Omental fat pad (tissue), 4 donors: ENCODE measurements at places on chromosomes 13 and 19.

- no peak for DNase-seq
Observed at GRCh38 chr13:25300861-25301346, 521 bp upstream of the NUP58 start.

DNA sequence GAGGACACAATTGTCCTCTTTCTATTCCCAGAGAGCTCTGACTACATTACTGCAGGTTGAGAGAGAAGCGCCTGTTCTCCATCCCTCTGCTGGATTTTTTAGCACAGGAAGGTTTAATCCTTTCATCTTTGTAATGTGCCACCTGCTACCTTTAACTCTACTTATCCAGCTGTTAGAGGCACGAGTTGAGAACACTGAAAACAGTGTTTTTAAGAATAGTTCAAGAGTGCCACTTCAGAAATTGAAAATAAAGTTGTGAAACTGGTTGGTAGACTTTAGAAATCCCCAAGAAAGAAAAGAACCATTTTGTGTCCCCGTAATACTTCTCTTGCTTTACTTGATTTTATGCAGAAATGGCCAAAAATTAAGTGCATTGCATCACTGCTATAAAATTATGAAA lies 20.6 kb downstream of the FREM2 start:
- no peak for DNase-seq

GRCh38 chr13:23949200-23949599 lies 51.9 kb upstream of the C1QTNF9B start:
- no peak for DNase-seq

DNA sequence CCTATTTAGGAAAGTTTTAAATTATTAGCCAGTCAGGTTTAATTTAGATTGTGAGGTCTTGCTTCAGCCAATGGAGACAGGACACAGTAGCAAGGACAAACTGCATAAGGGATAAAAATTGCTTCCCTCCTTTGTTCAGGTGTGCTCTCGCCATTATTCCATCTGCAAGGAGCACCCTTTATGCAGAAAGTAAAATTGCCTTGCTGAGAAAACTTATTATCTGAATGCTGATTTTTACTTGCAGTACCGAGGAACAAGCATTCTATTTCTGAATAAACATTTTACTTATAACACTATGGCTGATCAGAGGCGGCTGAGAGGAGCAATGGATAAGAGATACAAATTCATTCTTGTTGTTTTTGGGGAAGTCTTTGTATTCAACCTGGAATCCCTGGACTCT lies 8.0 kb downstream of the CYP4F22 start:
- DNase-seq, result no peak

GRCh38 chr19:55092423-55093318 lies 17.0 kb downstream of the EPS8L1 start:
- no peak for DNase-seq

GRCh38 chr13:21785990-21786389 lies 115.1 kb downstream of the FGF9 start:
- no peak for DNase-seq

DNA sequence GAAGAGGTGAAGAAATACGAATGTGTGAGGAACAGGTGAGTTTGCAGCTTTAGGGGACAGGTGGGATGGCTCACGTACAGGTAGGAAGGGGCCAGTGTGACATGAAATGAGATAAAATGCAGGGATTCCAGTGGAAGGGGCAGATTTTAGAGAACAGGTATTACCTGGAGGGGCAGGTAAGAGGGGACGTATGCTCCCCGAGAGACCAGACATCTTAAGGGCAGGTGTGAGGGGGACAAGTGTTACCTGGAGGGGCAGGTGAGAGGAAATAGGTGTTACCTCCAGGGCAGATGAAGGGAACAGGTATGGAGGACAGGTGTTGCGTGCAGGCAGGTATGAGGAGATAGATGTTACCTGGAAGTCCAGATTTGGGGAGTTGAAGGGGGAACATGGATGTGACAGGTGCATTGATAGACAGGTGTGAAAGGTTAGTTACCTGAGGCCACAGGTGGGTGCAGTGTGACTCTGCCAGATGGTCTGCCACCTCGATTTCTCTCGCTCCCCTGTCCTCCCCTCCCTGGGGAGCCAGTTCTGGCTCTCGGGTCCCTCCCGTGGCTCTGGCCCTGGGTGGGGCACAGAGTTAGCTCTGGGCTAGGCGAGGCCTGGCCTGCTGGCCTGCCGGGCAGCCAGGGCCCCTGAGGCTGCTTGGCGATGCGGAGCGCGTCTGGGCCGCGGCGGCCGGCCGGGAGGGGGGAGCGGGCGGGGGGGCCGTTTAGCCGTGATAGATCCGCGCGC lies 2.1 kb downstream of the ERFL start:
- DNase-seq, result no peak

- DNase-seq, result no peak
Observed at GRCh38 chr13:21583478-21583877, 20.5 kb downstream of the MICU2 start.

DNA sequence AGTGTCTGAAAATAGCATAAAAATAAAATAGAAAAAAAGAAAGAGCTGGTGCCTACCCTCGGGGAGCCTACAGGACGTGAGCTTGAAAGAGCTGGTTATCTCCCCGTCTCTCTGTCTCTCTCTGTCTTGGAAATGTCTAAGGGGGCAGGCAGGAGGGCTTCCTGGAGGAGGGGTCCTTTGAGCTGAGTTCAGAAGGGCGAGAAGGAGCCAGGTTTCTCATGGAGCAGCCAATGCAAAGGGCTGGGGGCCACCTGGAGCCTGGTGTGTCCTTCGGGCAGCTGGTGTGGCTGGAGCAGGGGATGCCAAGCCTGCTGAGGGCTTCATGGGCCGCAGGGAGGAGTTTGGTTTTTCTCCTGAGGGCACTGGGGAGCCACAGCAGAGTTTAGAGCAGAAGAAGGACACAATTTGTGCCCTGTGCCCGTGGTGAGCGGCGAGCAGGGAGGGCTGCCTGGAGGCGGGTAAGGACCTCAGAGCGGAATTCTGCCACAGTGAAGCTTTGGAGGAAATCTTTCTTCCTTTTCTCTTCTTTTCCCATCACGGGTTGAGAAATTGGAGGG lies 38.7 kb downstream of the EFNA2 start:
- DNase-seq, result no peak

GRCh38 chr13:56187331-56187730 lies 953.4 kb upstream of the PRR20A start:
- DNase-seq, result no peak

DNA sequence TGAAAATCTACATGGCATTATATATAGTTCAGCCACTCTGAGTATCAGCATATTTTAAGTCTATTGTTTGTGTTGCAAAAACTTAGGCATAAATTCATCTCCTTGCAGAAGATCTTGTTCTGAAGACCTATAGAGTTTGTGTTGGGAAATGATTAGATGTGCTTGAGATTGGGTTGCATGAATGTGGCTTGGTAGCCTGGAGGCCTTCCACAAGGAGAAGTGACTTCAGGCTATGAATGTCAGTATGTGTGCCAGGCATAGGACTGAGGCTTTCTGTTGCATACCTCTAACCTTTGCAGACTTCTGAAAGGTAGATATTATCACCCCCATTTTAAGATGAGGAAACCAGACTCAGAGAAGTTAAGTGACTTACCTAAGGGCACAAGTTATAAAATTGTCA lies 188.6 kb downstream of the OLFM4 start:
- no peak for DNase-seq

DNA sequence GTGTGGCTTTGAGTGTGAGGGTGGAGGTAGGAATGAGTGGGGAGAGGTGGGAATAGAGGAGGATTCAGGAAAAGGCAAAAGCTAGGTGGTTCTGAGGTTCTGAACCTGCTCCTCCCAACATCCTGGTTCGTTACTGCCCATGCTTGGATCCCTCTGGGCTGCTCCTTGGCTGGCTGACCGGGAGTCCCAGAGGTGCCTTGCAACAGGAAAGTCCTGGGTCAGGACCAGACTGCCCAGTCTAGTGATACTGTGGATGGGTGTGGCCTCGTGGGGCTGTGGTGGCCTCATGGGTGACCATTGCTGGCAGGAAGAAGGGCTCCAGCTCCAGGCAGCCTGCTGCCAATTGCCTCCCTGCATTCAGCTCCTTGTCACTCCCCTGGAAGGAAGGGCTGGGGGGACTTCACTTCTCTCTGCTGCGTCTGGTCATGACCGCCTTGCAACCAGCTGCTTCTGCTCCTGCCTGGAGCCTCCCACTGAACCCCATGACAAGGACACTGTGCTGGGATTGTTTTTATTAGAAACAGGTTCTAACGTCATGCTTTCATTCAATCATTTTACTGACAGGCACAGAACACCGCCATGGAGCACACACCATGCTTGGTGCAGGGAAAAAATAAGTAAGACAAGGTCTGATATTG lies 61.5 kb upstream of the UBL3 start:
- no peak for DNase-seq

- DNase-seq, result no peak
Observed at GRCh38 chr13:67520886-67521285, 290.8 kb upstream of the PCDH9 start.

GRCh38 chr13:105462098-105462497 lies 1073.4 kb downstream of the EFNB2 start:
- DNase-seq, result no peak

GRCh38 chr19:3413796-3414327 lies 47.5 kb downstream of the NFIC start:
- no peak for DNase-seq

DNA sequence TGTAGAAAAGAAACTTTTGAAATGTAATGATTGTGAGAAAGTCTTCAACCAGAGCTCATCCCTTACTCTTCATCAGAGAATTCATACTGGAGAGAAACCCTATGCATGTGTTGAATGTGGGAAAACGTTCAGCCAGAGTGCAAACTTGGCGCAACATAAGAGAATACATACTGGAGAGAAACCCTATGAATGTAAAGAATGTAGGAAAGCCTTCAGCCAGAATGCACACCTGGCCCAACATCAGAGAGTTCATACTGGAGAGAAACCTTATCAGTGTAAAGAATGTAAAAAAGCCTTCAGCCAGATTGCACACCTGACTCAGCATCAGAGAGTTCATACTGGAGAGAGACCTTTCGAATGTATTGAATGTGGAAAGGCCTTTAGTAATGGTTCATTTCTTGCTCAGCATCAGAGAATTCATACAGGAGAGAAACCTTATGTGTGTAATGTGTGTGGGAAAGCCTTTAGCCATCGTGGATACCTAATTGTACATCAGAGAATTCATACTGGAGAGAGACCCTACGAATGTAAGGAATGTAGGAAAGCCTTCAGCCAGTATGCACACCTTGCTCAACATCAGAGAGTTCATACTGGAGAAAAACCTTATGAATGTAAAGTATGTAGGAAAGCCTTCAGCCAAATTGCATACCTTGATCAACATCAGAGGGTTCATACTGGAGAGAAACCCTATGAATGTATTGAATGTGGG lies 19.3 kb downstream of the ZNF583 start:
- DNase-seq, result no peak

GRCh38 chr13:93425411-93425810 lies 198.8 kb downstream of the GPC6 start:
- DNase-seq, result no peak

GRCh38 chr13:111384441-111385182 lies 64.2 kb downstream of the TEX29 start:
- DNase-seq, result no peak

DNA sequence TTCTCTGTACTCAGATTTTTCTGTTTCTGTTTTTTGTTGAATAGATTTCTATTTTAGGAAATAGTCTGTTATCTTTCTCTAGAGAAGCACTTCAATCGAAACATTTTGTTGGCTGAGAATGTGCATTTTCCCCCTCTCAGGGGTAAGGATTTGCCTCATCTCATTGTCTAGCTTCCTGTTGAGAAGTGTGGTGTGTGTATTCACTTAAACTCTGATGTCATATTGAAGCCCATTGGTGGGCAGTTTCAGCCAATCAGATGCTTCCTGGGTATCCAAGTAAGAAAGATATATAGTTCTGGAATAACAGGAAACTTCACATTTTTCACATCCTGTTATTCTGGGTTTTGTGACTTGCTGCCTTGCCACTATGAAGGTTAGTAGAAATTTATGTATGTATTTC lies 87.6 kb downstream of the ARHGEF7 start:
- DNase-seq, result no peak

GRCh38 chr13:71830736-71831135 lies 36.3 kb downstream of the DACH1 start:
- DNase-seq, result no peak

DNA sequence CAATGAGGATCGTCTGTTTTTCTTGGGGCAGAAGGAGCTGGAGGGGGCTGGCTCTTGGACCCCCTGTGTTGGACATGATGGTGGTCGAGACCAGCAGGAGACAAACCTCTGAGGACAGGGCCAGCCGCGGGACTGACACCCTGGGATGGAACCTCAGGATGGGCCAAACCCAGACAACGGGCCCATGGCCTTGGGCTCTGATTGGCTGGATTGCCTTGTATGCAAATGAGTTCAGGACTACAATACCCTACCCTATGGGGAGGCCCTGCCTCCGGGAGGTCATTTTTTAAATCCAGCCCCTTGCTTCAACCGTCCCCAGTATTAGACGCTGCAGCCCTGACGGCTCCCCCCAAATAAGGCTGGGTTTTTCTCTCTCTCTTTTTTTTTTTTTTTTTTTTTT lies 22.0 kb downstream of the SLC5A5 start:
- DNase-seq, result no peak

GRCh38 chr19:15433519-15434069 lies 14.8 kb upstream of the AKAP8L start:
- DNase-seq, result no peak

DNA sequence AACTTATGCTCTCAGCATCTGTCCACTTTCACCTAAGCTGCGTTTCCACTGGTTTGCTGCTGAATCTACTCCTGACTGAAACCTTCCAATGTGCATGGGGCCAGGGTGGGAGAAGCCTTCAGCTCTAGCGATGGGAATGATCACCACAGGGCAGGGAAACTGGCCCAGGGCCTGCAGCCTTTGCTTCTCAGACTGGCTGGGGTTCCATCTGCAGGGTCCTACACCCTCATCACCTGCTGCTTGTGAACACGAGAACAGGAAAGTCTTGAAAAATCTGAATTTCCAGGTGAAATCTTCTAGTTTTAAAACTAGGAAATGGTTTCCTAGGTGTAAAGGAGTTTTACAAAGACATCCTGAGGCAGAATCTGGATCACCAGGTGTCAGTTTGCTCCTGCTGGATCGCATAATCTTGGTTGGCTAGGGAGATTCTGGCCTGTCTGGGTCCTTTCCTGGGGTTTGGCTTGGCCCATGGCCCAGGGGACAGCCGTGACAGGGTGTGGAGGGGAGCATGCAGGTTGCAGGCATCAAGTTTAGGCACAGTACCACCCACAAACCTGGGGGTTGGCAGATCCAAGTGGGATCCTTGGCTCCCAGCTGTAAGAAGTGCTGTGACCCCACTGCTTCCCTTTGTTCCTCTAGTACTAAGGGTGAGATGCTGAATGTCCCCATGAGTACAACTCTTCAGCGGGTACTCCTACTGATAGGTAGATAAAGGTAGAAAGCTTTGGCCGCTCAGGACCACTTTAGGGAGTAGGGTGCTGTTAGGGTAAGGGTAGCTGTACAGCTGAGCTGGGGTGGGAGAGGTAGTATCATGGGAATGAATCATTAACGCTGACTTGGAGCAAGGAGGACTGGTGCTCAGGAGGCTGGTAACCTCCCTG lies 1.8 kb upstream of the UBE2M start:
- no peak for DNase-seq

GRCh38 chr13:91904597-91904996 lies 506.2 kb downstream of the GPC5 start:
- no peak for DNase-seq

GRCh38 chr13:67231289-67232000 lies 1.3 kb upstream of the PCDH9 start:
- DNase-seq, result no peak
